ENCODE measurements at places on chromosomes 7 and 10.

- DNase-seq, result no peak
Measured at GRCh38 chr10:23280419-23281043, 64.1 kb downstream of the C10orf67 start.

GRCh38 chr10:44961931-44962750 is 2.5 kb downstream of the RASSF4 start:
- DNase-seq, result no peak

DNA sequence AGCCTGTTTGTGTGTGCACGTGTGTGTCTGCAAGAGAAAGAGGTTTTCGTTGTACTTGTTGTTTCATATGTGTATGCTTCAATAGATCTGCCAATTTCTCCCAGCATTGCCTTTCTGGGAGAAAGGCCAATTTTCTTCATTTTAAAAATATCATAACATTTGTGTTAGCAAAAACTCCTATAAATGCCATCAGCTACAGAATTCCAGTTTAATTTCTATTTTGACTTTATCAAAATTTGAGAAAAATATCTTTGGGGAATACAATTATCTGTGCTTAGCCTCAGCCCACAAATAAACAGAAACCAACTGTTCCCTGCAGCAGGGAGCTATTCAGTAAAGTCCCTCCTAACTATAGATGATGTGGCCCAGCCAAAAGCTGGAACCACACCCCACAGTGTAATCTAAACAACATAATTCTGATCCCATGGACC is 68.3 kb upstream of the MGMT start:
- DNase-seq, result no peak

GRCh38 chr10:70872291-70872690 is 16.1 kb downstream of the PCBD1 start:
- DNase-seq, result no peak

GRCh38 chr10:26386781-26387180 is 51.4 kb upstream of the APBB1IP start:
- DNase-seq, result no peak

DNA sequence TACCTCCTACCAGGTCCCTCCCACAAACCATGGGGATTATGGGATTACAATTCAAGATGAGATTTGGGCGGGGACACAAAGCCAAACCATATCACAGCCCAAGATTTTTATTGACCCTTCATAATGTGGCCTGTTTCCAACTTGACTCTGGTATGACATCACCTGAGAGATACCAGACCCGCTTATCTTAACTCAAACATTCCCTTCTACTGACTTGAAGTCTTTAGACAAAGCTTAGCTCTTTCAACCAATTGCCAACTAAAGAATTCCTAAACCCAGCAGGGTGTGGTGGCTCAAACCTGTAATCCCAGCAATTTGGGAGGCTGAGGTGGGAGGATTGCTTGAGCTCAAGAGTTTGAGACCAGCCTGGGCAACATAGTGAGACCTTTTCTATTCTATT is 67.9 kb downstream of the CLRN3 start:
- DNase-seq, result no peak

DNA sequence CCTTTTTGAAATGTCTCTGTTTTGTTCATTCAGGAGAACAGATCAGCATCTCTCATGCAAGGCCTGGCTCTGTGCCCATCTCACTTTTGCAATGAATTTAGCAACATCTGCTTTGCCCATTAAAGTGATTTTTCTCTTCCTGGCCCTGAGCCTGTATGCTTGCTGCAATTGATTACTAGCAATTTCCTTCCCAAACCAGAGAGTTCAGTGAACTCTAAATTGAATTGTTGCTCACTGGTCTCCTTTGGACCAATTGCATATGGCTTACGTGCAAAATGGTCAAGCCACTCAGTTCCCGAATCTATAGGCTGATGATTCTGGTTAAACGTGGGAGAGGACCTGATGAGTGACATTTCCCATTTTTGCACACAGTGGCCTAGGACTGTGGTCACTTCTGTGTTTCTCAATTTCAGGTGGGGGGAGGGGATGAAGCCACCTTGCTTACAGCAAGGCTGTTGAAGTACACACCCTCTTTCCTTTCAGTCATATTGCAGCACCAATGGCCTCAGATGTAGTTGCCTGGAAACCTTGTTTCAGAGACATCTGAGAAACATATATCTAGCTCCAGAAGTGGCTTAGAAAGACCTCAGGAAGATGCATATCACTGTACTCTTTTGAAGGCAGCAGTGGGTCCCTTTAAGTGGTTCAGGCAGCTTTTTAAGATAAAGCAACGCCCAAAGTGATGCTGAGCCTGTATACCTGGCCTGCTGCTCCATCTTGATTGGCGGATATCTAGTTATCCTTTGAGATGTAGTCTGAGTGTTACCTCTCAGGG is 201.4 kb downstream of the PTEN start:
- no peak for DNase-seq
